ENCODE measurements at places on chromosomes 7 and 10.

DNA sequence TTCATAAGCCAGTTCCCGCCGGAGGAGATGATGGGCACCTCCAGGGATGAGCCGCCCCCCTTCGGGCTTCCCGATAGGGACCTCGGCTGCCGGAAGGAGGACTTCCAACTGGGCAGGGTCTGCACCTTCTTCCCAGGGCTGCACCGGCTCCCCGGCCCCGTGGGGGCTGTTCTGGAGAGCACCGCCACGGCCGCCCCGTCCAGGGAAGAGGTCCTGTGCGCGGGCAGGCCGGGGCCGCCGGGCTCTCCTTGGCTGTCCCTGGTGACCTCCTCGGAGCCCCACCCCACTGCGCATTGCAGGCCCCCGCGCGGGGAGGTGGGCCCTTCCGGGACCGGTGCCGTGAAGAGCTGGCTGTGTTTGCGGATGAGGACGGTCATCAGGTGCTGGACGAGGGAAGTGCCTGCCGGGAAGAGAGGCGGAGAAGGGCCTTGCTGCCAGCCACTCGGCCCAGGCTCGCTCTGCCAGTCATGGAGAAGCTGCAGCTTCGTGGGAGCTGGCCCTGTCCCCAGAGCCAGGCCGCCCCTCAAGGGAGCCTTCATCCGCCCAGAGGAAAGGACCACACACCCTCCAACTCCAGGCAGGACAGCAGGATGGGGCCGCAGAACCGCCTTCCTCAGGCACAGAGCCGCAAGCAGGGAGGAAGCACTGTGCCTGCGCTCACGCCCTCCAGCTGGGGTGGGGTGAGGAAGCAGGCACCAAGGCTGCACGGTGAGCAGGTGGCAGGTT, 144.4 kb downstream of the MAPK8 start:
- DNase-seq = no peak

DNA sequence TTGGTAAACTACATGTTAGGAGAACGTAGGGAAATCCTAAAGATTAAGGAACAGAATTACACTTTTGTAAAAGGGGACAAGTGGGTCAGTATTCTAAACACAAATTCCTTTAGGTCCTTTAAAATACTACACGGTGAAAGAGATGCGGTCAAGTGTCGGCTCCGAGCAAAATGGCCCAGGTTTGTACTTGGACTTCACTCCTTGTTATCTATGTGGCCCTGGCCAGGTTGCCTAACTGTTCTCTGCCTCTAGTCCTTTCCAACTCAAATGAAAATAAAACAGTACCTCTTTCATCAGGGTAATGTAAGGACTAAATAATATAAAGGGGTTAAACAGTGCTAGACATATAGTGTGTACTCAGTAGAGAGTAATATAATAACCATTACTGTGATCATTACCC, 344.8 kb downstream of the PARD3 start:
- no peak for DNase-seq

- DNase-seq = peak; percentile 6
Observed at GRCh38 chr10:127563718-127564553, 14.8 kb downstream of the NPS start.

GRCh38 chr10:85430991-85431390, 935.6 kb downstream of the GRID1 start:
- DNase-seq = no peak

- DNase-seq = no peak
Observed at GRCh38 chr7:92737706-92738105, 98.7 kb downstream of the CDK6 start.

GRCh38 chr10:71889388-71889987, 38.4 kb upstream of the PSAP start:
- no peak for DNase-seq

DNA sequence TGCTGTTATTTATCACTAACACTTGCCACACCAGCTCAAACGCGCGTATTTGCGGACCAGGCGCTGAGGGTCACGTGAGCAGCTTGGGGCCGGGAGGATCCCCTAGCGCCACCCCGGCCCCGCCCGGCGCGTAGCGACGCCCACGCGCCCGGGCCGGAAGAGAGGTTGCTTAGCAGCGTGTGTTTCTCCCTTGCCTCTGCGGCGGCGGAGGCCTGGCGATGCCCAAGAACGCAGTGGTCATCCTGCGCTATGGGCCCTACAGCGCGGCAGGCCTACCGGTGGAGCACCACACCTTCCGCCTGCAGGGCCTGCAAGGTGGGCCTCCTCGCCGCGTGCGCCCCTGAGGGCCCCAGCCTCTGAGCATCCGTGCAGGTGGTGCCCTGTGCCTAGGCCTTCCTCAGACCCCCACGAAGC, at the start of gene C10orf53:
Gene C10orf53, plus strand, starts transcription at position 172 of the 414 bp plus-strand sequence. Its CDS starts 47 bp downstream, at position 219.
- no peak for DNase-seq

- no peak for DNase-seq
Observed at GRCh38 chr10:66822801-66823200, 103.0 kb upstream of the LRRTM3 start.

DNA sequence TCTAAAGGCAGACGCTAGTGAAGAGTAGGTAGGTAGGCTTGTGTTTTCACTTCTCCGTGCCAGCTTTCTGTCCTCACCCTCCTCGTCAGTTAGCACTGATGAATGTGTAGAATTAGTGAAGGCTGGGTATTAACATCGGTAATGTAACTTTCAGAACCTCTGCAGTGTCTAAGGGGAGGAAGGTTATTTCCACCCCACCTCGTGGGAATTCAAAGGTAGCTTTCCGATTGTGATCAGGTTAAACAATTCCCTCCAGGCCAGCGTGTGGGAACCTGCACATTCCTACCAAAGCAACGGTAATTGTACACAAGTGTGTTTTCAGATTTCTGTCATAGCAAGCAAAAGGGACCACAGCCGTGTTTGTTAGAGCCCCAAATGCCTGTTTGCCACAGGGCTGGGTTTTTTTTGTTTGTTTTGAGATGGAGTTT, 405.0 kb upstream of the GALNT17 start:
- no peak for DNase-seq

- DNase-seq = no peak
Observed at GRCh38 chr7:112091768-112092167, 114.4 kb downstream of the DOCK4 start.

DNA sequence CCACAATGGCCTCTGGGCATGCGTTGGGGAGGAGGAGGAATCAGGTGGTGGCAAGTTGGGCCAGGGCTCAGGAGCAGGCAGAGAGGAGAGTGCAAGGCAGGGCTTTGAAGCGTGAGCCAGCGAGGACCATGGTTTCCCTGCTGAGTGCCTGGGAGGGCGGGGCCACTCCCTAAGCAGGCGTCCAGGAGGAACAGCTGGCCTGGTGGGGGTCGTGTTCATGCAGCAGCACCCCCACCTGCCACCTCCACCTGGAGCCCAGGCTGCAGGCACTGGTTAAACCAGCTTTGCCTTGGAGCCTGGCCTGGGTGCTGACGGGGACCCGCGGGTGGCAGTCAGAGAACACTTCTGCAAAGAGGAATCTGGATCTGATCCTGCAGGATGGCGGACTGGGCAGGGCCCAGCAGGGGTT, 24.2 kb upstream of the AQP1 start:
- DNase-seq = no peak

DNA sequence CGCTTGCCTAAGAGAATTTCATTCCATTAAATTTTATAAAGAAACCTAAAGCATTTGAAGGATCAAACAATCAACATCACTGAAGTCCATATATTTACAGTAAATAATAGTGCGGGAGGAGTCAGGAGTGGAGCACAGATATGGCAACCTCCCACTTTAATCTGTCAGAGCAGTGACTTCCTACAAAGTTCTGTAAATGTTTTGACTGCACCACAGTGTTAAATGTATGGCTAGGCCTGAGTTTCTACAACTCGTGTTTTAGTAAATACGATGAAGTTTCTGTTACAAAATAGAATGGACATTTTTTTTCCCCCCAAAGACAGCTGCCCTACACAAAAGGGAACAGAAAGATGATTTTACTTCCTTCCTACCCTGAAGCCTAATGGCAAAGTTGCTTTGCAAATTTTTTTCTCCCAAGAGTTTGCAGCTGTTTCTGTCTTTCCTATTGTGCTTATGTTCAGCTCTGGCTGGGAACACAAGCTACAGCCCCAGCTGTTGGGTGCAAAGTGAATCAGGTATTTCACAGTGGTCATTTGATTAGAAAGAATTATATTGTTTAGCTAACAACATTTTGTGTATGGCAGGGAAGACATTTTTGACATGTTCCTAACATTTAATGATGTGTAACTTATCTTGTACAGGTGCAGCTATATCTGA, 62.1 kb downstream of the MET start:
- no peak for DNase-seq

- DNase-seq = no peak
Observed at GRCh38 chr7:108054537-108054936, 51.6 kb upstream of the LAMB1 start.

GRCh38 chr10:98326621-98327027, 58.6 kb upstream of the LOXL4 start:
- no peak for DNase-seq

- DNase-seq = no peak
Observed at GRCh38 chr7:28182071-28182471, 1.5 kb upstream of the JAZF1 start.

- DNase-seq = no peak
Observed at GRCh38 chr7:33888166-33888565, 17.2 kb upstream of the BMPER start.

GRCh38 chr7:139328375-139328774, 12.8 kb upstream of the FMC1 start:
- no peak for DNase-seq
